Caudate nucleus (tissue), 63 donors: ENCODE measurements at places on chromosomes 11 and 22.

DNA sequence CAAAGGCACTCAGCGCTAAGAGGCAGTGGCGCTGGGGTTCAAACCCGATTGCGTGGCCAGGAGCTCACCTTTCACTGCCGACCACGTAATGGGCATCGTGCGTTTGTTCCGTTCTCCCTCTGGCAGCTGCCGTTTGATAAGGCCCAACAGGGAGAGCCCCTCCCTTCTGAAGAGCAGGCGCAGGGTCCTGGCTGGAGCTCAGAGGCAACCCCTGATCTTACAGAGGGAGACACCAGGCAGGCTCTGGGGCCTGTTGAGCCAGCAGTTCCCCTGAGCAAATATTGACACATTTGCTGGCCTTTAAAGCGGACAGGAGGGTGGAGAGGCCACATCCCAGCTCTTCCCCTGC is 11.7 kb upstream of the C1QTNF6 start:
- DNase-seq, result no peak

DNA sequence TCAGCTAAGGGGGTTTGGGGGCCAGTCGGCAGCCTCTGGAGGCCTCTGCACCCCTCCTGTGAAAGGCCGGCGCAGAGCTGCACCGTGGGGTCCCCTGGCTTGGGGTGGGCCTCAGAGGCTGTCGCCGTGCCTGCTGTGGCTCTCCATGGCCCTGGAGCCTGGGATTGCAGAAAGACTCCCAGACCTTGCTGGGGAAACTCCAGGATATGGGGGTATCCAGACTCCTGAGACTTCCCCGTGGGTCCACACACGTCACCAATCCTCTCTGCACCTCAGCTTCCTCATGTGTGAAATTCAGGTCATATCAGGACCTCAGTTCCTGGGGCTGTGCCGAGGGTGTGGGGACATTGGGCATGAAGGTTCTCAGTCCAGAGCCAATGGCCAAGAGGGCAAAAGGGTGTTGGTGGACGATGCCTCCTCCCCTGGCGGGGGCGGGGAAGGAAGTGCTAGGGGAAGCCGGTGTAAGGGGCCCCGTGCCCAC is 97.1 kb downstream of the KCNQ1 start:
- DNase-seq, result no peak

DNA sequence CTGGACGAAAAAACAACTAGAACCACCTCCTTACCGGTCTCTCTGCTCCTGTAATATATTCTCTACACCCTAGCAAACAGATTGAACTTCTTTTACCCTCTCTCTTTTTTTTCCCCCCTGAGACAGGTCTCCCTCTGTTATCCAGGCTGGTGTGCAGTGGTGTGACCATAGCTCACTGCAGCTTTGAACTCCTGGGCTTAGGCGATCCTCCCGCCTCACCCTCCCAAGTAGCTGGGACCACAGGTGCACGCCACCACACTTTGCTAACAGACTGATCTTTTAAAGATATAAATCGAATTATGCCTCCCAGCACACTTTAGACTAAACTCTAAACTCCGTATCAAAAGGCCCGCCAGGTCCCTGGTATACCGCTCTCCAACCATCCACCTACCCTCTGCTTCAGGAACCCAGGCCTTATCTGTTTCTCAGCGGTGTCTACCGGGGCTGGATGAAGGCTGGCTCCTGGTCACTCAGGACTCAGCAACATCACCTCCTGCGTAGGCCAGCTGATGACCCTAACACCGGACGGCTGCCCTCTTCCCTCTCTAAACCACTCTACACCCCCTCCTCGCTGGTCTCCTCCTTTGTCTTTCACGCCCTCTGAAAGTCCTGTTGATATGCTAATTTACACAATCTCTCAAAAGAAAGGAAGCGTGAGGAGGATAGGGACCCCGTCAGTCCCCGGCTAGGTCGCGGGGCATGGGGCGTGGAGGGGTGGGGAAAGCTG is 745 bp downstream of the C22orf39 start:
- DNase-seq, result no peak

DNA sequence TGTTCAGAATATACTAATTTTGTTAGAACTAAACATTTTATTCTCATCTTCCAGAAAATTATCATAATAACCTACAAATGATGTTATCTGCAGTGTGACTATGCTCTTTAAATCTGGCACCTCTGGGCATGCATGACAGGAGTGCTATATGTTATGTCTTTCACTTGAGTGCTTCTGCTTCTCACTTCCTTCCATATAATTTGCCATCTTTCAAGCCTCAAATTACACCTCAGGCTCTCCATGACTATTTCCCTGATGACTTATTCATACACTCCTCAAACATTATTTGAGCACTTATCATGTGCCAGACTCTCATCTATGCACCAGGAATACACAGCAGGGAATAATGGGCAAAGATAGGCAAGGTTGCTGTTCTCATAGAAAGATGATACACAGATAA is 219.3 kb upstream of the POU2AF2 start:
- DNase-seq, result no peak

- no peak for DNase-seq
Measured at GRCh38 chr11:74141241-74141695, 29.5 kb downstream of the C2CD3 start.

GRCh38 chr22:37211075-37211865 is 1.0 kb downstream of the SSTR3 start:
- no peak for DNase-seq

DNA sequence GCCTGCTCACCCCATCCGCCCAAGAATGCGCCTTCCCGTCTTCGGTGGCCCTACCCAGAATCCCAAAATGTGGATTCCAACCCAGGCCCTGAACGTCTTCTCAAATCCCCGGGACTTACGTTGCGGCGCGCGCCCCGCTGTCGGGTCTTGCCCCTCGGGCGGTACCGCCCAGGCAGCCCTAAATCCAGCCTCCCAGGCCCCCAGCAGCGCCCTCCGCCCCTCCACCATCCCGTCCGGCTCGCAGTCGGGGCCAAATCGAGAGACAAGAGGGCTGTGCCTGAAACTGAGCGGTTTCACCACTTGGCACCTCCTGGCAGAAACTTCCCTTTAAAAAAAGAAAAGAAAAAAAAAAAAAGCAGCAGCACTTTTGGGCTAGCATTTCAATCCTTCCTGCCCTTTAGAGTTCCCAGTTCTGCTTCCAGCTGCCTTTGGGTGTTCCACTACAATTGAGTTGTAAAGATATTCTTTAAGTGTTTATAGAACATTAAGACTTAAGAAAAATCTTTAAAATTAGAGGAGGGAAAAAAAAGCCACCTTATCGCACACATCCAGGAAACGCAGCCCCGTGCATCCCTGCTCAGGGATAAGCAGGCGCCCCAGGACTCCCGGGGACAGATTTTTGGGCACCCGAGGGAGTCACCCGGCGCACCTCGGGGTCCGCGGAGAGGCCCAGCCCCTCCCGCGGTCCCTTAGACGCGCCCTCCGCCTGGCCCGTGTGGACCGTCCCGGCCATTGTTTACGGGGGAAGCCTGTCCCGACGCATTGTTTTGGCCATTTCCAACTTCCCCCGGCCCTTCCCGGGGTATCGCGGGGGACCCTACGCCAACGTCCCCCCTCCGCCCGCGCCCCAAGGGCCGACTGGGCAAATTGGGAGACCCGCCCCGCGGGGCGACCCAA is 57.6 kb downstream of the KCNJ4 start:
- no peak for DNase-seq

GRCh38 chr11:47591764-47592163 is 2.4 kb downstream of the C1QTNF4 start:
- DNase-seq, result no peak

DNA sequence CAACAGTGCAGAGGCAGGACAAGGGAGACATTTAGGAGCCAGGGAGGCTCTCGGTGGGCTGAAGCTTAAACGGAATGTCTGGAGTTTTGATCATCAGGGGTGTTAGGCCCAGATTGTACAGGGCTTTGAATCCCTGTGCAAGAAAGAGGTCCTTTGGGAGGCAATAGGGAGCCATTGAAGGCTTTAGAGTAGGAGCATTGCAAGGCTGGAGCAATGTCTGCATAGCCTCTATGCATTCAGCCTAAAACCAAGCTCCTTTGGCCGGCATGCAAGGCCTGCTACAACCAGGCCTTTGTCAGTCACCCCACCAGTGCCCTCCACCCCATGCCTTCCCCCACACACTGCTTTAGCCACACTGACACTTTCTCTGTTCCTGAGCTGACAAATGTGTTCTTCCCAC is 47.4 kb upstream of the FGF3 start:
- DNase-seq, result no peak

DNA sequence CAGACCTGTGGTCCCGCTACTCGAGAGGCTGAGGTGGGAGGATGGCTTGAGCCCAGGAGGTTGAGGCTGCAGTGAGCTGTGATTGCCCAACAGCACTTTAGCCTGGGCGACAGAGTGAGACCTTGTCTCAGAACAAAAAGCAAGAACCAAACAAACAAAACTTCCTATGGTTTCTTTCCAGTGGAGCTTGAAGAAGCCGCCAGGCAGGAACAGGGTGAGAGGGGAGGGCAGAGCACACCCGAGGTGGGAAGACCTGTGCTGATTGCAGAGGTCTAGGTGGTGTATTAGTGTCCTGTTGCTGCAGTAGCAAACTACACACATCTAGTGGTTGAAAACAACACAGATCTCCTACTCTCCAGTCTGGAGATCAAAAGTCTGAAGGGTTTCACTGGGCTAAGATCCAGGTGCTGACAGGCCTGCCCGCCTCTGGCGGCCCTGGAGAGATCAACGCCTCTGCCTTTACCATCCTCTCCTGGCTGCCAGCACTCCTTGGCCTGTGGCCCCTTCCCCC is 10.5 kb downstream of the ARHGEF17 start:
- no peak for DNase-seq

- no peak for DNase-seq
Measured at GRCh38 chr11:33924341-33924740, 32.5 kb upstream of the LMO2 start.

DNA sequence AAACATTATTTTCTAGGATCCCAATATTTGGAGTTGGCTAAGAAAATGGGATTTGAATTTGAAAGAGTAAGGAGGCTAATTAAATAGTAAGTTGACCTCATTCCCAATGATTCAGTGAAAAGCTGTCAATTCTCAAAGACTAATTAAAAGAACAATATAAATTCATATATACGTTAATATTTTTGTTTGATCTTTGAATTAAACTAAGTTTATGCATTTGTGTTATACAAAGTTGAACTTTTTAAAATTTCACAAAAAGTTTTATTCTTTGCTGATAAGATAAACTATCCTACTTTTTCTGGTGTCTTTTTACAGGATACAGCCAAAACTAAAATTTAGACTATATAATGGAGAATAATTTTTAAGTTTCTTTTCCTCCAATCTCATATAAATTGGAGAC is at the start of gene OR5L1:
TSS of gene OR5L1 (plus strand) at position 301 of the 400 bp plus-strand sequence. CDS start 100 bp downstream, outside the sequence.
- no peak for DNase-seq

DNA sequence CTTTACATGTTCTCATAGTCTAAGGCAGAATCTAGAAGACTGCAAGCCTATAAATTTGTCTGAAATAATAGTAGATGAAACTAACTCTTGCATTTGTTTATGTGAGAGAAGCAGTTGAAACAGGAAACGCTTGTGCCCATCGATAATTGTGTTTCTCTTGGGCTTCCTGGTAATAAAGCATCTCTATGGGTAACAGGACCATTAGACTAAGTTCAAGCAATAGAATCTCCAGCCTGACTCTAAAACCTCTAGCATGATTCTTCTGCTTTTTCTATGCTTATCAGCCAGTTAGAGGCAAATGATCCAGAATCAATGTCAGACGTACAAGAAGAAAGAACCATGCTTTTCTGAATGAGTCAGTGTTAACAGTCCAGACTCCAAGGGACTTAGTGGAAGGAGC is 1734.4 kb downstream of the LRRC4C start:
- no peak for DNase-seq

- no peak for DNase-seq
Measured at GRCh38 chr11:126748100-126748791, 252.3 kb downstream of the KIRREL3 start.
